ENCODE measurements at places on chromosomes 5 and 9.

DNA sequence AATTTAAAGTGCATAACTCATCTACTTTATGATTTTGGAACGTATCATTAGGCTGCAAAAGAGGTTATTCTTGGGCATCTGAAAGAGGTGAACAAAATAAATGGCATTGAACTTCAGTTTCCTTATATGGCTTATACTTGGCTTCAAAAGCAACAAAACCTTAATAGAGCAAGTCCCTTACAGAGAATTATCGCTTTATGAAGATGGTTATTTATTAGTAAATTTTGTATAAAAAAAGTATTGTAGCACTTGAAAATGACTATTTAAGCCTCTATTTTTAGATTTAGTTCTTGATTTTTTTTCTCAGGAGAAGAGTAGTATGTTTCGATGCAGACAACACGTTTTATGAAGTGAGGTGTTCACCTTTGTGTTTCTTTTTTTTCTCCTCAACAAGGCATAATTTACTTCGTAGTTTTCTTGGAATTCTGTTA, 2.0 kb downstream of the ERBIN start:
- H3K36me3 ChIP-seq, result peaks cover 14% of the 10 kb centered on the region
- peak overlapping the region; percentile 99 for H3K4me3 ChIP-seq
- peaks cover 35% of the 10 kb centered on the region for H3K4me1 ChIP-seq
- DNase-seq, result no peak
- H3K27me3 ChIP-seq, result peaks cover 8% of the 10 kb centered on the region
- peak overlapping the region; percentile 91 for H3K27ac ChIP-seq

DNA sequence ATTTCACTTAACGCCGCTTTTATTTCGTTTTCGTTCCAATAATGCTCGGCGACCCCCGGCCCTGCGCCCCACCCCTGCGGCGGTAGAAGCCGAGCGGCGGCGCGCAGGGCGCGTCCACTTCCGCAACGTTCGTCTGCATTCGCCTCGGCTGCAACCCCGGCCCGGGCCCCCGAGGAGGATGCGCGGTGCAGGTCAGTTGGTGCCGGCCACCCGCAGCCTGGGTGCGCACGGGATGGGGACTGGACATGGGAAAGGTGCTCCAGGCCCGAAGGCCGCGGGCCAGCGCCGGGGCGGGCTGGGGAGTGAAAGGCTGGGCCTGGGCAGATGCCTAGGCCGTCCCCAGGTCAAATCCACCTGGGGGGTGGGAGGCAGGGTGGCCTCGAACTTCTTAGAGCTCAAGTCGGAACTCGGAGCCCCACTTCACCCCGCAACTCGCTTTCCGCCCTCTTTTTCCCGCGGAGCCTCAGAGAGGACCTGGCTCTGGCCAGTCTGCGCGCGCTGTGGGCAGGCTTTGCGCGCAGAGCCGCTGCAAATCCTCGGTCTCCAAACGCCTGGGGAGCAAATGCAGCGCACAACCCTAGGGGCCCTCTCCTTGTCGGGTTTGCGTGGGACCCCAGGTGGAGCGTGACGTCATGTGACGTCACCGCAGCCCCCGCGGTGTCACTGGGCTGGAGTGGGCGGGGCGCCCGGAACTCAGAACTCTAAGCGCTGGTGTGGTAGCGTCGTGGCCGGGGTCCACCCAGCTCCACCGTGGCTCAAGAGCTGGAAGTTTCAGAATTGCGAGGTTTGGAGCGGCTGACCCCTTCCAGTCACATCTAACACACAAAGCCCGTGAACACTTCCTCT, 3.3 kb downstream of the TLX3 start:
- H3K36me3 ChIP-seq, result peaks cover 2% of the 10 kb centered on the region
- H3K4me3 ChIP-seq, result peak overlapping the region; percentile 66
- H3K27me3 ChIP-seq, result peaks cover 77% of the 10 kb centered on the region
- peak; percentile 49 for DNase-seq

DNA sequence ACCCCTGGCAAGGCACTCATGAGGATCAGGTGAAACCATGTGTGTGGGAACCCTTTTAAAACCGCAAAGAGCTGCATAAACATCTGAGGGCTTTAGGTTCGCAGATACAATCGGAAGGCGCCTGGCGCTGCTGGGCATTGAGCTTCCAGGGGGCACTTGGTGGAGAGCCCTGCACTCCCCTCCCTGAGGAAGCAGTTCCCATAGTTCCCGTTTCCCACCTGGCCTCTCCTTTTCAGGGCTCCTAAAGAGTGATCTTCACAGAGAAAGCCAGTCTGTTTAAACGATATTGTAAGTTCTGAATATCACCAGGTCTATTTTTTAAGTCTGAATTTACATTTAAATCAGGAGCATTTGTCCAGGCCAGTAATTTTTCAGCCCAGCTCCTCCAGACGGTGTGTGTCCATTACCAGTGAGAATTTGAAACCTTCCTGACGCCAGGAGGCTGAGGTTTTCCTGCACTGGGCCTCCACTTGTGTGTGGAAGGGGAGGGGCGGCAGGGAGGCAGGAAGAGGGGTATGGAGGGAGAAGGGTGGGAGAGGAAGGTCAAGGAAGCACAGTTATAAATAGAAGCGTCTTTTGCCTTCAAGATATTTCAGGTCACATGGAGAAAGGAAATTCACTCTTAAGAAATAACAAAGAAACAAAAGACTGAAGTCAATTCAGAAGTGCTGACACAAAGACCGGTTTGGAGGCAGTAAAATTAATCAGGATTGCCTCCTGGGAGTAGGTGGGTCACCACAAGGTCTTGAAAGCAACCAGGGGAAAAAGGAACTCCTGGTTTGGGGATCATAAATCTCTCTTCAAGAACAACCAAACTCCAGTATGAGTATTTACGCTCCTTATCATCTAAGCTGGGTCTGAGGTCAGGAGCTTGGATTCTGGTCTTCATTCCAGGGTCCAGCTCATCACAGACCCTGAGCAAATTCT, 14.3 kb upstream of the MGAT1 start:
- peak overlapping the region; percentile 9 for H3K27ac ChIP-seq
- peaks cover 32% of the 10 kb centered on the region for H3K4me1 ChIP-seq
- no peak for DNase-seq
- H3K4me3 ChIP-seq, result peak overlapping the region; percentile 11
- no peaks in the 10 kb centered on the region for H3K27me3 ChIP-seq
- no peaks in the 10 kb centered on the region for H3K36me3 ChIP-seq

DNA sequence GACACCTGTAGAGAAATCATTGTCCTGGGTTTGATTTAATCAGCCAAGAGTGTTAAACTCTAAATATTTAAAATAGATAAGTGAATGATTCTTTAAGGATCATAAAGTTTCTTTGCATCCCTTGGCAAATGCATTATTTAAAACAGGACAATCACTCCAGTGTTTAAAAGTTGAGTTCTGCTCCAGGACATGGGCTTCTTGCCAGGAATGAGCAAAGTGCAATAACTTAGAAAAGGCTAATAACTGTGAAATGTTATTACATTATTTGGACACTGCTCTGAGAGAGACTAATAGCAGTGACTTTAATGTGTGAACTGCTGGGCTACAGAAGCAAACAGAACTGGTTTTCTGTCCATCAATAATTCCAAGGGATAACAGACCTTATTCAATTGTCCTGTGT, 283.3 kb downstream of the GABRB2 start:
- no peak for DNase-seq
- H3K4me3 ChIP-seq, result no peak overlapping the region
- no peaks in the 10 kb centered on the region for H3K4me1 ChIP-seq

DNA sequence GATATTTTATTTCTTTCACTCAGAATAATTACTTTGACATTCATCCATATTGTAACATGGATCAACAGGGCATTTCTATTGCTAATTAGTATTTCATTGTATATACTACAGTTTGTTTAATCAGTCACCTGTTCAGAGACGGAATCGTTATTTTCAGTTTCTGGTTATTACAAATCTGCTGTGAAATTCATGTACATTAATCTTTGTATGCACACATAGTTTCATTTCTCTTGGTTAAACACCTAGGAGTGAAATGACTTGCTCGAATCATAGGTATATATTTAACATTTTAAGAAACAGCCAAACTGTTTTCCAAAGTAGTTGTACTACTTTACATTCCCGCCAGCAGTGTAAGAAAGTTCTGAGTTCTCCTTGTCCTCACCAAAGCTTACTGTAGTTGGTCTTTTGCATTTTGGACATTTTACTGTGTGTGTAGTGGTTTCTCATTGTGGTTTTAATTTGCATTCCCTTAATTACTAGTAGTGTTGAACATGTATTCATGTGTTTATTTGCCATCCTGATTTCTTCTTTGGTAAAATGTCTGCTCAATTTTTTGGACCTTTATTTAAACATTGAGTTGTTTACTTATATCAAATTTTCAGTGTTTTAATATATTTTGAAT, 198.2 kb downstream of the SAXO1 start:
- no peaks in the 10 kb centered on the region for H3K4me1 ChIP-seq
- no peak overlapping the region for H3K4me3 ChIP-seq
- no peak overlapping the region for H3K27ac ChIP-seq
- H3K36me3 ChIP-seq, result no peaks in the 10 kb centered on the region

DNA sequence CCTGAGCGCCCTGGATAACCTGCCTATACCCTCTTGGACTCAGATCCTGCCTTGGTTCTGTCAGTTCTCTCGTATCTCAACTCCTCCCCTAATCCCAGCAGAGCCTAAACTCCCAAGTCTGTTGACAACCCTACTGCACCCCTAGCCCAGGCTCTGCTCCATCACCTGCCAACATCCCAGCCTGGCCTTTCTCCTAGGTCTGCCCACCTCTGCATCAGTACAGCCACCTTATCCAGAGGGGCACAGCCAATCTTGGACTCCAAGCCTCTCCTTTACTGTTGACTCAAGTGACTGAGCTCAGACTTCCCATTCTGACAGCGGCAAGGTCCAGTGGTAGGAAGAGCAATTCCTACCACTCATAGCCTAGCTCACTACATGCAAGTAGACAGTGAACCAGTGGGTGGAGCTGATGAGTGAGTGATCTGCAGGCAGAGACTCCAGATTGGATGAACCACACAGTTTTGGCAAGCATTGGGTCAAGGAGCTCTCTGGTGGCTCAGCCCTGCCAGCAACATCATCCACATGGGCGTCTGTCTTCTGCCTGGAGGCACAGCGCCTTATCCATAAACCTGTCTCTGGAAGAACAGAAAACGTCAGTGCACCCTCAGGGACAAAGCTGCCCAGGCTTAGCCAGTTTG, 26.5 kb downstream of the TRMO start:
- peaks cover under 1% of the 10 kb centered on the region for H3K4me1 ChIP-seq
- no peak overlapping the region for H3K27ac ChIP-seq
- H3K4me3 ChIP-seq, result no peak overlapping the region
- H3K27me3 ChIP-seq, result no peaks in the 10 kb centered on the region

DNA sequence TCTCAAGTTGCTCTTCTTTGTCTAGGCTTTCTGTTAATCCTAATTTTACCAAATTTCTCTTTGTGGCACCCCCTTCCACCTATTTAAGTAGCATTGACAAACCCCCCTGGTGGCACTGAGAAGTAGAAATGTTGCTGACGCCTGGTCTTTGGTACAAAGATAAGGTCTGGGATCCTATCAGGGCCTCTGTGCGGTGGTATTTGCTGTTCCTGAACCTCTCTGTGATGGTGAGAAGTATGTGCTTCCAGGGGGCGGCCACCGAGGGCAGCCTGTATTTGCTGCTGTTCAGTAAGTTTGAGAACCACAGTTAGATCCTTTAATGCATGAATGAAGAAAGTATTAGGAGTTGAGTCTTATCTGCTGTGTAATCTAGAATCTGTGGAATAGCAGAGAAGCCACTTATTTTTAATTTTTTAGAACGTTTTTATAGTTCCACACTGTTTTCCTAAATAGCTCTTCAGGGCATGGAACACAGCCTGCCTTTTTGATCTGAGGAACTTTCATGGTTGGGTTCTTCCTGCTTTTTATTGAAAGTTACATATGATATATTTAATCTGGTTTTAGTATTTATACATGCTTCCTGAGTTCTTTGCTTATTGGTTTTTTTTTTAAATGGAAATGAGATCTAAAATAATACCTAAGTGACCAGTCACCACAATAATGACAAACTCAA, 124.2 kb downstream of the TRIO start:
- H3K4me1 ChIP-seq, result peaks cover 5% of the 10 kb centered on the region
- H3K27me3 ChIP-seq, result peaks cover 35% of the 10 kb centered on the region
- no peak for DNase-seq
- no peaks in the 10 kb centered on the region for H3K36me3 ChIP-seq

- H3K27ac ChIP-seq, result no peak overlapping the region
- H3K27me3 ChIP-seq, result no peaks in the 10 kb centered on the region
- H3K4me1 ChIP-seq, result peaks cover 15% of the 10 kb centered on the region
- DNase-seq, result no peak
These were observed 124.8 kb upstream of the LMX1B start for GRCh38 chr9:126488881-126489404.

- peaks cover 44% of the 10 kb centered on the region for H3K27me3 ChIP-seq
- H3K4me3 ChIP-seq, result no peak overlapping the region
- no peak overlapping the region for H3K27ac ChIP-seq
- peaks cover 16% of the 10 kb centered on the region for H3K4me1 ChIP-seq
- H3K36me3 ChIP-seq, result peaks cover 6% of the 10 kb centered on the region
These were observed 55.4 kb upstream of the ERCC6L2 start for GRCh38 chr9:95820074-95820473.

GRCh38 chr5:83522446-83522845, 50.9 kb downstream of the VCAN start:
- H3K4me3 ChIP-seq, result no peak overlapping the region
- no peak for DNase-seq
- H3K27me3 ChIP-seq, result peaks cover 17% of the 10 kb centered on the region

DNA sequence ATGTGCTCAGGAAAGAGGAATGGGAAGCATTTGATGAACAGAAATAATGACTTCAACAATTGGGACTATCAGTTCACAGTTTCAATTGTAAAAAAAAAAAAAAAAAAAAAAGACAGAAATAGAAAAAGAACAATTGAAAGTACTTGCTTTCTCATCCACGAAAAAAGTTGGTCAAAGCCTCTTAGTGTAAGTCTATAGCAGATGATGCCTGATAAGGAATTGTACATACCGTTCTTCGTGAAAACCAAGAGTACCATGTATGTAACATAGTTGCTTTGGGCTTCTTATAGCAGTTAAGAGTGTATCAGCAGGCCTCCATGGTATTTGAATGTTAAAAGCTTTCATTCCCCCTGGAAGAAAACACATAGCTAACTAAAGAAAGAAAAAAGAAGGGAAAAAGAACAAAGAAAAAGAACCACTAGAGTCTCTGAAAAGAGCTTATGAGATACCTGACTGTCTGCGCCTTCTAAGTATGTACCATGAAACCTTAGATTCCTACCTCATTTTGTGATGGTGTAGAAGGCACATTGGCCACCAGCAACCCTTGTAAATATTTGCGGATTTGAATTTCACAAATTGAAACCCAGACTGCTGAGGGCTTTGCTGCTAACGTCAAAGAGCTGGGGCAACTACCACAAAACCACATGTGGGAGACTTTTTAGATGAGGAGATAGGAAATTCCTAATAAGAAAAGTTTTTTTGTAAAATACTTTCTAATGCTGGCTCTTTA, 75.2 kb downstream of the TMC1 start:
- H3K27ac ChIP-seq, result no peak overlapping the region
- peaks cover 5% of the 10 kb centered on the region for H3K27me3 ChIP-seq
- peaks cover 8% of the 10 kb centered on the region for H3K4me1 ChIP-seq
- DNase-seq, result no peak

DNA sequence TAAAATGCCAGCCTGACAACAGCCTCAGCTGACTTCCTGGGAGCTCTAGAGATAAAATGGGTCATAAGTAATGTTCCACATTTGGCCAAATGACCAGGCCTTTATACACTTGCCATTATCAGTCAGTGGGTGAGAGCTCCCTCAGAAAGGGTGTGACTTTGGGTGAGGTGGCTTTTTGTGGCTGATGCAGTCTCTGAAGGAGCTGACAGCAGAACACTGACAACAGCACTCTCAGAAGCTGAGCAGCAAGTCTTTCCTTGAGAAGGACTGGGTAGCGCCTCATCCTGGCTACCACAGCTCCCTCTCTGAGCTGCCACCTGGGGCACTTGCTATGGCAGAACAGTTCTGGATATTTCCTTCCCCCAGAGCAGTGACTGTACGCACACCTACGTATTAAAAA, 22.0 kb upstream of the GNAQ start:
- peaks cover 13% of the 10 kb centered on the region for H3K36me3 ChIP-seq
- no peak for DNase-seq
- H3K27ac ChIP-seq, result no peak overlapping the region
- no peak overlapping the region for H3K4me3 ChIP-seq
- peaks cover 17% of the 10 kb centered on the region for H3K27me3 ChIP-seq
